ENCODE measurements at places on chromosomes 16 and 17.

DNA sequence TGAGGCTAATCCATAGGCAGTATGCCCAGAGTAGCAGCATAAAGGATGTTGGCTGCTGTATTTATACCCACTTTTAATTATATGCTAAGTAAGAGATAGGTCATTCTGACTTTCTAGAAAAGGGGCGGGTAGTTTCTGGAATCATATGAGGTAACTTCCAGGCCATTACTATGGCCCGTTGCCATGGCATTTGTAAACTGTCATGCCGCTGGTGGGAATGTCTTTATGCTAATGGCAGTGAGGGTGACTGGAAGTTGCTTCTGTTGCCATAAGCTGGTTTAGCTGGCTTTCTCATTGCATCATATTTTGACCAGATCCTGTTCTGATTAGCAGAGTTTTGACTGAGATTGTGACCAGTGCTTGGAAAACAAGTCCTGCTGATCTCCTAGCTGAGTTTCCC lies 929.6 kb upstream of the CDH8 start:
- DNase-seq, result no peak

- DNase-seq, result no peak
Observed at GRCh38 chr16:77700846-77701245, 21.5 kb upstream of the NUDT7 start.

GRCh38 chr16:64951193-64951592 lies 170.7 kb downstream of the CDH11 start:
- DNase-seq, result no peak

DNA sequence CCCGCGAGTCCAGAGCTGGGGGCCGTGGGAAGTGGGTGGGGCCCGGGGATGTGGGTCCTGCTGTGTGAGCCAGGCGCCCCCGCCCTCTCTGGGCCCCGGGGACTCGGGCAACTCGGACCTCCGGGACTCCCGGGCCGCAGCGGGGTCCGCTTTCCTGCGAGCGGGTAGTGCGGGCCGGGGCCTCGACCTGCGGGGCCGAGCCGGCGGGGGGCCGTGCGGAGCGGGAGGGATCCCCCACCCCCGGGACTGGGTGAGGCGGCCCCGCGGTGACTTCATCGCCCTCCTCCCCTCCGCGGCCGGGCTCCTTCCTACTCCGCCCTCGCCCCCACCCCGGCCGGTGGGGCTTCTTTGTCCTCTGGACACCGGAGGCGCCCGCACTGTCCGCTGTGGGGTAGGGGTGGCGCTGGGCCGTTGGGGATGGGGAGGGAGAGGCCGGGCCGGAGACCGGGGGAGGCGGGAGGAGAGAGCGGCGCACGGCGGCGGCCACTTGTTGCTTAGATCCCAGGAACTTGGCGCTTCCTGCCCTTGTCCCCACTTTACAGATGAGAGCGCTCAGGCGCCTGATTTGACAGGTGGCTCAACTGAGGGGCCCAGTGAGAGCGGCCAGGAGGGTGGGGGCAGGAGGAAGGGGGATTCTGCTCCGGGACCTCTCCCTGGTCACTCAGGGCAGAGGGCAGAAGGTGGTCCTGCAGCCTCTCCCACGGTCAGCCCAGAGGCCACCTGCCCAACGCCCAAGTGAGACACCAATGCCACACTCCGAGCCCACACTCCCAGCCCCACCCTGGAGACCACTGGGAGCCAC lies 874 bp downstream of the CMTM3 start:
- peak; percentile 50 for DNase-seq

DNA sequence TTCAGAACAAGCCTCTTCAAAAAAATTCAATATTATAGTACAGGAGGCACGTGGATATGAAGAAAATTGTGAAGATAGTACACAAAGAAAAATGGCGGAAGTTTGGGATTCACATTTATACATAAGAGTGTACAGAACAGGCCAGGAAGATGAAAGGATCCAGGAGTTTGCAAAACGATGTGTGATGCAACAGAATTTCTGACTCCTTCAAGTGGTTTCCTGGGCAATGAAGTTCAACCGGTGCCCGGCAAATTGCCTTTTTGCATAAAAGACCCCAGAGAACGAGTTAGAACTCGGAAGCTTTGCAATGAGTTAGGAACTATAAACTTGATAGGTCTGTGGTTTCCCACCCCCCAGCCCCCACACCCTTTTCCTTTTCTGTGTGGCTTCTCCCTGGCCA lies 189.1 kb downstream of the SALL1 start:
- no peak for DNase-seq

- DNase-seq, result no peak
Observed at GRCh38 chr16:31529108-31529936, 1.6 kb downstream of the AHSP start.

GRCh38 chr16:77584205-77584859 lies 138.0 kb upstream of the NUDT7 start:
- DNase-seq, result peak; percentile 14

DNA sequence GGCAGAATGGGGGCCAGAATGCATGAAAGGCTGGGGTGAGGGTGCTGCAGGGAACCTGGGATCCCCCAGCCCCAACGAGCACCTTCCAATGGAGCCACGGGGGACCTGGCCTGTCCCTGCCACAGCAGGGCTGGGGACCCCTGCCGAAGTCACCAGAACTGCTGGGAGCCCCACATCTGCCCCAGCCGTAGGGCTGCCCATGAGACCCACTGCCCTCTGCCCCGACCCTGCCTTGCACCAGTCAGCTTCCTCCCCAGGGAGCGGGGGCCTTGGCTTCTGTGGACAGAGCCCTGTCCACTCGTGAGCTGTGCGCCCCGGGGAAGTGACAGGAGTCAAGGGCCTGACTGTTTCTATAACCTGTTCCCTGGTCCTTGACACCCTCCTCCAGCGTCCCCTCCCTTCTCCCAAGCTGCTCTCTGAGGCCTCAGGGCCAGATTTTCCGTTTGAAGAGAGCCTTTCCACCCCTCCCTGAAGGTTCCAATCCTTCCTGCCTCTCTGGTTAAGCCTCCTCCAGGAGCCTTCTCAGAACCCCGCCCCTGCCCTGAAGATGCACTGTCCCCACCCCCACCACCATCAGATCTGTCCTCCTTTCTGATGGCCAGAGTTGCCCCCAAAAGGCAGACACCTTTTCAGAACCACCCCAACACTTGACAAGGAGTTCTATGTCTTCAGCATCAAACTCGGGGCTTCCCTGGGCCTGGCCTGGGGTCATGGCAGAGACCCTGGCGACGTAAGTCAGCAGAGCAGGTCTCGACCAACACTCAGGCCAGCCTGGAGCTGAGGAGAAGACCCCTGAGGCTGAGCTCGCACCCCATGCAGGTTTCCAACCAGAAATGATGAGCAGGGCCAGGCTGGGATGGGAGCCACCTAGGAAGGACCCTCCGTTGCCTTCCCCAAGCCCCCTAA lies 10.7 kb upstream of the PRR29 start:
- no peak for DNase-seq

DNA sequence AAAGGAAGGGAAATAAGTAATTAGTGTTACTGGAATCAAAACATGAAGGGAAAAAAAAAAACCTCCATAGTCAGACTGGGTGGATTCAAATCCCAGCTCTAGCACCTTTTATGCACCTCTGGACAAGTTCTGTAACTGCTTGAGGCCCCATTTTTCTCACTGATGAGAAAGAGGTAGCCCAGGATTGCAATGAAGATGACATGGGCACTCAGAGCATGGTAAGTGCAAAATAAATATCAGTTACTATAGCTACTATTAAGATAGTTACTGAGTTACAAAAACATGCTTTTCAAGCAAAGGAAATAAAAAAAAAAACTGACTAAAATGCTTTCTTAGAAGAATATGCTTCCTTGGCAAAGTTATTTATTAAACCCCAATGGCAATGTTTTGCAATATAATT lies 58.8 kb downstream of the CEP95 start:
- DNase-seq, result no peak

GRCh38 chr16:26599785-26600104 lies 467.0 kb upstream of the C16orf82 start:
- no peak for DNase-seq

DNA sequence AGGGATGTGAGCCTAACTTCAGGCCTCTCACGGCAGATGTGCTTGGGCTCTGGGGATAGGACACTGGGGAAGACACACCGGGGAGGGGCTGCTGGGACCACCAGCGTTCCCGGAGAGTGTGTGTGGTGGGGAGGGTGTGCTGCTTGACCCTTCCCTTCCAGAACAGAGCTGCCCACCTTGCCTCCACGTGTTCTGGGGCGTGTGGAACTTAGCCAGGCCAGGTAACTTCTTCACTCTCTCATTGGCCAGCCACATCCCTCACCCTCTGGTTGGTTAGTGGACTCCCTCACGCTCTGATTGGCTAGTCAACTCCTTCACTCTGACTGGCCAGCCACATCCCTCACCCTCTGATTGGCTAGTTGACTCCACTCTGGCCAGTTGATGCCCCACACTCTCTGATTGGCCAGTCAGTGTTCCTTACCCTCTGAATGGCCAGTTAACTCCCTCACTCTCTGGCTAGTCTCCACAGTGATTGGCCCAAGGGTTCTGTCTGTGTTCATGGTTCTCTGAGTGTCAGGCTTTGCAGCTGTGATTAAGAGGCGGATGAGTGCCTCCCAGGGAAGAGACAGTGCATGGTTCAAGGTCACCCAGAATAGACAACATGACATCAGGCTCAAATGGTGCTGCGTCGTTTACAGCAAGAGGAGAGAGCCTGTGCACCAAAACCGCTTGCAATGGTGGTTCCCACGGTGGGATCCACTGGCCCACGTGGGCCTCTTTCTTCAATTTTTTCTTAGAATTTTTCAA lies 10.0 kb downstream of the TMEM235 start:
- no peak for DNase-seq

DNA sequence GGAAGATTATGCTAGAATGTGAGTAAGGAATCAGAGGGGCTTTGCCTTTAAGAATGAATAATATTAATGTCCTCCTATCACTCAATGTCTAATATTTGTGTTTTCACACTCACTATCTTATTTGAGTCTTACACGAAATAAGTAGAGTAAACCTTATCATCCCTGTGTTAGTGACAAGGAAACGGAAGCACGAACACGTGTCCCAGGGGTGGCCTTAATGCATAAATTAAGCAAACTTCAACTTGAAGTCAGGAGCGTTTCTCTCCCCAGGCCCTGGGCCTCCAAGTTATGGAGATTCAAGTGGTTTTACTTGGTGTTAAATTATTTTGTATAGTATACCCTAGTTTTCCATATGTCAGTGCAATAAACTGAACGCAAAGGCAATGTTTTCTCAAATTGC lies 96.0 kb downstream of the WDR59 start:
- DNase-seq, result no peak

DNA sequence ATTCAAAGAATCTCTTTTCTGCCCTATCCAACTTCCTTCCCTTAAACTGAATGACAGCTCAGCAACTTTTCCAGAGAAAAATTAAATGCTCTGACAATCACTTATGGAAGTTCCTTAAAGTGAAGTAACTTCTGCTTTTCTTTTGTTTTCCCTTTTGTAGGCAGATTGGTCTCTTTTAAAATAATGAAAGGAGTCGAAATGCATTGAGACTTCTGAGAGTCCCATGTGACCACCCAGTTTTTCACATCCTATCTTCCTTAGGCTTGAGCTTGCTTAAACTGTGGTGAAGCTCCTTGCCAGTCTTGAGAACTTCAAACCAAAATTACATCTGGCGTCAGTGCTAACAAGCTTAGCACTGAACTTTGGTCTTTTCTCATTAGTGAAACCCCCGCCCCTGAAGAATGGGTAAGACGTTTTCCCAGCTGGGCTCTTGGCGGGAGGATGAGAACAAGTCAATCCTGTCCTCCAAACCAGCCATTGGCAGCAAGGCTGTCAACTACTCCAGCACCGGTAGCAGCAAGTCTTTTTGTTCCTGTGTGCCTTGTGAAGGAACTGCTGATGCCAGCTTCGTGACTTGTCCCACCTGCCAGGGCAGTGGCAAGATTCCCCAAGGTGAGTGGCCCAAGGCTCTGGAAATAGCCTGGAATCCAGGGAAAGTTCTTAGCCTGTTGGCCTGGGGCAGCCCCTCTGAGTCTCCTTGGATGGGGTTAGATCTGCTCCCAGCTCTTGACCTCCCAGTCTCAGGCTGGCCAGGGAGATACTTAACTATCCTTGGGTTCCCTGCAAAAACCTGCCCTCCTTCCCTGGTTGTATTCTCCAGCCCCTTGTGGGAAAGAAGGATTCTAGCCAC lies 1.2 kb downstream of the TMEM106A start:
- DNase-seq, result peak; percentile 77

GRCh38 chr16:67413978-67414911 lies 2.0 kb downstream of the ZDHHC1 start:
- DNase-seq, result no peak

DNA sequence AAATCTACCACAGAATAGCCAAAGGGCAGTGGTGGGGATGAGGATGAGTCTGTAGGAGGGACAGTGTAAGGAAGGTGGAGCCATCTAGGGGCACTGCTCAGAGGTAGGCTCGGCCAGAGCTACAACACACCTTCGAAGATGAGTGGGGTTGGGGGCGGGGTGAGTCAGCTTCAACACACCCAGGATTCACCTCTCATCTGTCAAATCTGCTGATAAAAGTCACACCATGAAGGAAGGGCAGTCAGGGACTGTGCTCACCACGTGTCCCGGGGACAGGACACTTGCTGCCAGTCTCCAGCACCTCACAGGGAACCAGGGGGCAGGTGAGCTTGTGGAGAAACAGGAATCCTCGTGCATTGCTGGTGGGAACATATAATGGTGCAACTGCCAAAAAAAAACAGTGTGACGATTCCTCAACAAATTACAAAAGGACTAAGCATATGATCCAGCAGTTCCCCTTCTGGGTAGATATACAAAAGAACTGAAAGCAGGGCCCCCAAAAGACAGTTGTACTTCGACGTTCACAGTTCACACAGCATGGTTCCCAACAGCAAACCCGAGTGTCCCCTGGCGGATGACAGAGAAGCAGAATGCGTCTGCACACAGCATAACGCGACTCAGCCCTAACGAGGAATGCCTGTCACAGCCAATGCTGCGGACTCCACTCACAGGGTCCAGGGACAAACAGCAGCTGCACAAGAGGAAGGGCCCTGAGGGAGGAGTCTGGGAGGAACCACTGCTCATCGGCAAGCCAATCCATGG lies 133.1 kb downstream of the ANKRD11 start:
- DNase-seq, result no peak

DNA sequence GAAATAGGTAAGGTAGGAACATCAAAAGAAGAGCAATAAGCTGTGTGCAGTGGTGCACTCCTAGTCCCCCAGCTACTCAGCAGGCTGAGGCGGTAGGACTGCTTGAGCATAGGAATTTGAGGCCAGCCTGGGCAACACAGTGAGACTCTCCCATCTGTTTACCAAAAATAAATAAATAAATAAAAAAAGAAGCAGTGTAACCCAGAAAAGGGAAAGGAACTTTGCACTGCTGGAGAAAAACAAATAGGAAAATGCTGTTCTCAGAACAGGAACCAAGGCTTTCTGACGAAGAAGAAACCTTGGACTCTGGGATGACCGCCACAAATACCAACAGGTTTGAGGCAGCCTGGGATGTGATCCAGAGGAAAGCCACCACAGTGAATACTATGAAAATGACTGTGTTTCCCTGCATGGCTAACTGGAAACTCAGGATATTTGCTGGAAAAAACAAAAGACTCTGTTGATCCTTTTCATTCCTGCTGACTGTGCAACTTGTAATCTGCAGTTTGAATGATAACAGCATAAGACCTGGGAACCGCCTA lies 41.2 kb downstream of the TTC19 start:
- DNase-seq, result peak; percentile 81

DNA sequence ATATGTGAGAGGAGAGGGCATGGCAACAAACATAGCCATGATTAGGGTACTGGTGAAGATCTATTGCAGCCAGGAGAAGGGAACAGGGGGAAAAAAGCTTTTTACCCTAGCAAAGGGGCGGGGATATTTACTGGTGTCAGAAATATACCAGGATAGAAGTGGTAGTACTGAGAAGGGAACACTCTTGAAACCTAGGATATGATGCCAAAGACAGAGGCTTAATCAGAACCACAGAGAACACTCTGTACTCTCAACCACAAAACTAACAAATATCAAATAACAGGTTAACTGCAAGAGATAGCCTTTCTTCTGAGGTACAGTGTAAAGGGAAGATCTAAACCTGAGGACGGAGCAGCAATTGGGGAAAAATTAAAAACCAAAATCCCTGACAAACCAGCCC lies 112.2 kb downstream of the KIF2B start:
- no peak for DNase-seq

All from large intestine (tissue), 12 donors.